ENCODE measurements at places on chromosomes 7 and 10.

- DNase-seq = no peak
These were observed 219.6 kb downstream of the PHF14 start for GRCh38 chr7:11193131-11193867.

- no peak for DNase-seq
These were observed 210.4 kb downstream of the FAM107B start for GRCh38 chr10:14564268-14564744.

GRCh38 chr10:28928484-28928883 is 251.2 kb downstream of the BAMBI start:
- DNase-seq = no peak

GRCh38 chr7:11456574-11456973 is 375.4 kb downstream of the THSD7A start:
- no peak for DNase-seq

- DNase-seq = no peak
These were observed 253.4 kb downstream of the GALNT17 start for GRCh38 chr7:71385330-71385729.

DNA sequence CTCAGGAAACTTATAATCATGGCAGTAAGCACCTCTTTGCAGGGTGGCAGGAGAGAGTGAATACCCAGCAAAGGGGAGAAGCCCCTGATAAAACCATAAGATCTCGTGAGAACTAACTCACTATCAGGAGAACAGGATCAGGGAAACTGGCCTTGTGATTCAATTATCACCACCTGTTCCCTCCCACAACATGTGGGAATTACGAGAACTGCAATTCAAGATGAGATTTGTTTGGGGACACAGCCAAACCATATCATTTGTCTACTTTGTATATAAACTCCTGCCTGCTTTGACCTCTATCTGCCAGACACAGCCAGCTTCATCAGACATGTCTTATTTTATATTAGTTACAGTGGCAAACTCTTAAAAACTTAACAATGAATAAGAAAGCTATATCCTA is 50.4 kb downstream of the ARMC3 start:
- no peak for DNase-seq

DNA sequence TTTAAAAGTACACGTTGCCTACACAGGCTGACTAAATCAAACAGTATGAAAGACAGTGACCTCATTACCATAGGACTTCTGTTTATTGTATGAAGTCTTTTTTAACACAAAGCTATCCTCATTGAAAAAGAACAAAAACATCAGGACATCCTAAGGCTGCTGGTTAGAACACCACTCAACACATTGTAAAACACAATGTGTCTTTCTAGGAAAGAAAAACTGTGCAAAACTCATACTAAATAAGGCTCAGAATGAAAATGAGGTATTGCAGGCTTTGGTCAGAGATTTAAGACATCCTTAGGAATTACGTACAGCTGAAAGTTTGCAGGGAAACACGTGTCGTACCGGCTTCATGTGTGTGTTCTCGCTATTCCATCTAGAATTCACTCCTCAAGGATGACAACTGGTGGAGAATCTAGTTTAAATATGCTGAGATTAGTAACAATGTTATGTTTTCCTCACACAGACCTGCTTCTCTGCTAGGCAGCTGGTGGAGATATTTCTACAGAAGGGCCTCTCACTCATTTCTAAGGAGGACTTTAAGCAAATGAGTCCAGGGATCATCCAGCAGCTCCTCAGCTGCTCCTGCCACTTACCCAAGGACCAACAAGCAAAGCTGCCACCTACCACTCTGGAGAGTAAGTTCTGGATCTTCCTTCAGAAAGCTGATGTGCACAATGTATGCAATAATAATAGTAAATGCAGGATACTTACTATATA is 29.3 kb downstream of the SLC39A12 start:
- no peak for DNase-seq

- DNase-seq = no peak
These were observed 17.5 kb upstream of the CDH23 start for GRCh38 chr10:71379118-71379766.

DNA sequence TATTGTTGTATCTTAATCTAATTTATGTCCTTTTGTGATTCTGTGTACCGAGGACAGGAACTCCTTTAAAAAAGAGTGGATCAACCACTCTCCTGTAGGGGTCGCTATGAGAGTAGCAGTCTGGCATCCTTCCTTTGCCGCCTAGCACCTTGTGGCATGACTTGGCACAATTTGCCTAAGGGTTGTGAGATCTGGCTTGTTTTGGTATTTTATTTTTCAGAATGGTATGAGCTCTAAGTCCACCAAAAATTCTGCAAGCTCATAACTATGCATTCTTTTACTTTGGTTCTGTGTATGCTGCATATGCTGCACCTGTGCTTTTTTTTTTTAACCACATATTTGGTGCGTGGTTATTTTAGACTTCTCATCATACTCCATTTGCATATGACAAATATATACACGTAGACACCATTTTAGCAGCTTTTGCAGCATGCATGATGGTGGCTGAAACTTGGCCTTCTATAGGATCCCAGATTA is 112.8 kb downstream of the CDK14 start:
- no peak for DNase-seq

GRCh38 chr7:158613481-158613880 is 25.9 kb upstream of the PTPRN2 start:
- DNase-seq = no peak

DNA sequence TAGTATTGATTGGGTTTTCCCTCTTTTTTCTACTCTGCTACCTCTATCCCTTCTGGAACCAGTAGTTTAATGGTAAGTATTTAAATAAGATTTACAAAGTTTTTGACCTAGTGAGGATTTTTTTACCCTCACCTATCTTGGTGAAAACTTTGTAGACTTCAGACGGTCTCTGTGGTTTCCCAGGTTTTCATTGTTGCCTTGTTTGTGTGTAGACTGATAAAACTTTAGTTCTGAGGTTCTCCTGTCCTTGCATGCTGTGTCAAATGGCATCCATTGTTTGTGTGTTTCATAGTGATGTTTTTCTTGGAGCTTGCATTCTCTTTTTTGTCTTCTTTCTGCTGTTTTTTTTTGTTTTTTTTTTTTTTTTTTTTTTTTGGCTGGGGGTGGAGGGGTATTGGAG is 22.6 kb downstream of the ZNRF2 start:
- no peak for DNase-seq

- DNase-seq = no peak
These were observed 676 bp upstream of the HTR7 start for GRCh38 chr10:90858461-90858968.

GRCh38 chr7:131223151-131223550 is 104.5 kb upstream of the MKLN1 start:
- DNase-seq = no peak

- DNase-seq = no peak
These were observed 1.6 kb downstream of the KNDC1 start for GRCh38 chr10:133161486-133162109.

DNA sequence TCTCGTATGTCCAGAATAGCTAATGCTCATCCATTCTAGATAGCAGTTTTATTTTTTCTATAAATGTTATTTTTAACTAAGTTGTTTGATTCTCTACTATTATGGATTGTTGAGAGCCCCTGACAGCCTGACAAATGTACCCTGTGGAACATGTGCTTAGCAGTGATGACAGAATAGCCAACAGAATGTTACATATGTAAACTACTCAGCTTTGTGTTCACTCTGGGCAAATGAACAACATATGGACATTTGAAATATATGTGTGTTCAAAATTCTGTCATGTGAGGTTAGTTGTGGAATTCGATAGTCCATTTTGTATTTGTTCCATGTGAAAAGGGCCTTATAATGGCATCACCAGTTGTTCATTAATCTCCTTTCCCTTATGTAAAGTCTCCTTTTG is 199.7 kb downstream of the EXOC4 start:
- no peak for DNase-seq

GRCh38 chr10:86205306-86206239 is 161.0 kb downstream of the GRID1 start:
- DNase-seq = no peak

- DNase-seq = no peak
These were observed 164.1 kb downstream of the PTEN start for GRCh38 chr10:88027570-88027969.

- no peak for DNase-seq
These were observed 268.6 kb downstream of the KLF6 start for GRCh38 chr10:3516234-3516922.

- no peak for DNase-seq
These were observed 108.0 kb upstream of the LSM8 start for GRCh38 chr7:118075936-118076335.

- DNase-seq = no peak
These were observed 134.9 kb downstream of the ZNF22 start for GRCh38 chr10:45135443-45136198.

GRCh38 chr10:114519306-114519669 is 115.0 kb upstream of the AFAP1L2 start:
- DNase-seq = no peak

DNA sequence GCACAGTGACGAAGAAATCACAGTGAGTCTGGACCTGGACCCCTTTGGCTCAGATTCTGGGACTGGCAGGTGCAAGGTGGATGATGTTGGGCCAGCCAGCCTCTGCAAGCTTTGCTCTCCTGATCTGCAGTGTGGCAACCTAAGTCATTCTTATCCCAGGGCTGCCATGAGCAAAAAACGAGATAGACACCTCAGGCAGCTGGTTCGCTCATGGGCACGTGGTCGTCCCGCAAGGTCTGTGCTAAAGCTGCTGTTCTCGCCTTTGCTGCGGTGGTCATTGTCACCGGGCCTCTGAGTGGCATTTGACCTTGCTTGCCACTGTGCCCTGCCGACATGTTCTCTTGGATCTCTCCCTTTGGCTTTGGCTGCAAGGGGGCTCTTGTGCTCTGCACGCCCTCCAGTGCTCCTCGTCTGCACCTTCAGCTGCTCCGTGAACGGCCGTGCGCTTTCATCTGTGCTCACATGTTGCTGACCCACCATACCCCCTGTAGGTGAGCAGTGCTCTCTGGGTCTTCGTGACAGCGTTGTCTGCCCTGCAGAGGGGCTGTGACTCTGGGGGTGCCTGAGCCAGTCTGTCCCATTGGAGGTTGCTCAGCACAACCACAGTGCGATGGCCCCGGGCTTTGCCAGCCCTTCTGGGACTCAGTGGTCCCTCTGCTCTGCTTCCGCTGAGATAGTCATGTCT is 317.0 kb downstream of the GLRX3 start:
- DNase-seq = no peak

- no peak for DNase-seq
These were observed at the start of gene GIMAP6 for GRCh38 chr7:150631866-150632864. Gene GIMAP6 (minus strand): TSS chr7:150632385. CDS start chr7:150630142, 2,243 bp downstream.

DNA sequence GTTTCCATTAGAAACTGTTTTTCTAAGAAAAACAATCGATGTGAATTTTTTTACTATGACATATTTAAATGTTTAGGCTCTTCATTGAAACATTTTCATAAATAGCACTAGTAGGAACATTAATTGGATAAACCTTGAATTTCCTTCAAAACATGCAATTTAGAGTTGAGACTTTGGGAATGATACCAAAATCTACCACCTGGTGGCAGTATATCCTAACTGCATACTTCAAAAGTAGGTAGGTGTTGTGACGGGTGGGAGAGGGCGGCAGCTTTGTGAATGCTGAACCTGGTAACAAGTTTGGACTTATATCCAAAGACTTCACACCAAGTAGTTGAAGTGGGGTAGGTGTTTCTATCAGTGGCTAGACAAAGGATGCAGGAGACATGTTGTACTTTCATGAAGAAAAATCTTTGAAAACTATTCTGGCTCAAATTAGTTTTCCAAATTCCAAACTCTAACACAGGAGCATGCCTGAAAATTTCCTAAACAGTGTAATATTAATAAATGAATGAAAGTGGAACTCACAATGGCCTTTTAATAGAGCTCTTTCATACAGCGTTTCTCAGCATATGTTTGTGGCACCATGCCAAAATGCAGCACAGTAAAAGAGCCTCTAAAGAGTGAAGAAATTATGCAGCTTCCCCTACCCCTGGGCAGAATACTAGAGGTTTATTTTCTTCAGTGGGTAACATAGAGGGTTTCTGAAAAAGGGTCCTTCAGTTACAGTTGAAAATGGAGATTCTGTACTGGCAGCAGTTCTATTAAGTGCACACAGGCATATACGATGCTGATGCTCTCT is 201.0 kb upstream of the TPK1 start:
- DNase-seq = no peak

DNA sequence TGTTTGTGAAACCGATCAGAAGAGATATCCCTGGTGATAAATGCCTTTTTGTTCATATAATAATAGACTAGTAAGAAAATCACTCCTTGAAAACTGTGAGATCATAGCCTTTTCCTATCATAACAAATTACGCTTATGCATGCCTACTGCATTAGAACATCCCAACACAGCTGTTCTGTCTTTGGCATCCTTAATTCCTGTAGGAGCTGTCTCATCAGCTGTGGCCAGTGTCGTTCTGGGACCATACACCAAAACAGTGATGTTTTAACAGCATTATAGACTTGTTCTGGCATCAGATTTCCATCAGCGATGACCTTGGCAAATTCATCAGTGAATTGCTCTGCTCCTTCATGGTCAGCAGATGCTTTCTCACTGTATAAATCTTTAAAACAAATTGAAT is 423.6 kb upstream of the LRGUK start:
- no peak for DNase-seq

- DNase-seq = no peak
These were observed 1077.8 kb downstream of the KCNMA1 start for GRCh38 chr10:76559892-76560220.

DNA sequence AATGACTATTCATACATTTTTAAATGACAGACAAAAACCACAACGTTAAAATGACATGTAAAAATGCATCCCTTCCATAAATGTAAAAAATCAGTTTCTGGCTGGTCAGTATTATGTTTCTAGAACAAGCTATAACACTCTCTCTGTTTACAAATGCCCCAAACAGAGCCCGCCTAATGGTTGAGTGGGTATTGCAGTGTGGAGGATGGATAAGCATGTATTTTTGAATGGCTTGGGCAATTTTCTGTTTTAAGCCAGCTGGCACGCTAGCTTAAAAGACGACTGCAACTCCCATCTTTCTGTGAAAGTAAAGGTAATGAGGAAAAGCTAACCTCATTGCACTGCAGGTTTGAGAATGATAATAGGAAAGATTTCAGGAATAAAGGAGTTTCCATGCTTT is 430.7 kb downstream of the PARD3 start:
- DNase-seq = no peak

GRCh38 chr7:49564379-49564714 is 209.1 kb upstream of the VWC2 start:
- DNase-seq = no peak

GRCh38 chr7:31935124-31936054 is 134.8 kb downstream of the PDE1C start:
- no peak for DNase-seq

- DNase-seq = no peak
These were observed 17.3 kb upstream of the C10orf95 start for GRCh38 chr10:102468683-102469082.

DNA sequence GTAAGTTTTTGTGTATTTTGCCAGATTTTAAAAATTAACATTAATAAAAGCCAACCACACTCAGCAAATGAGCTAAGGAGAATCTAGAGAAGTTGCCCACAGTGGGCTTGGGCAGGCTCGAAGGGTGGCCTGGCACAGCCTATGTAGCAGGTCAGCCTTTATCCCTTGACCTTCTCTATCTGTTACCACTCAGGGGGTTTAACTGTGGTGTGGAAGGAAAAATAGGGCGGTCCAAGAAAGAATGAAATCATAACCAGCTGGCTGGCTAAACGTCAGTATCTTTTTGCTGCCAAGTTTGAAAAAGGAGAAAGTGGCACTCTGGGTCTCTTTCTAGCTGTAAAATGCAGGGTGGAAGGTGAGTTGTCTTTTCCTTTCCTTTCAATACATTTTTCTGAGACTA is 130.3 kb upstream of the ASAH2 start:
- no peak for DNase-seq

- no peak for DNase-seq
These were observed 216.9 kb downstream of the C7orf25 start for GRCh38 chr7:42694894-42695507.

Measured in stimulated activated CD8-positive, alpha-beta memory T cell treated with anti-CD3 and anti-CD28 coated beads, Interleukin-15, amount 100 ng/mL, for 4 hours (primary cell).